ENCODE measurements at places on chromosomes 7 and 10.

DNA sequence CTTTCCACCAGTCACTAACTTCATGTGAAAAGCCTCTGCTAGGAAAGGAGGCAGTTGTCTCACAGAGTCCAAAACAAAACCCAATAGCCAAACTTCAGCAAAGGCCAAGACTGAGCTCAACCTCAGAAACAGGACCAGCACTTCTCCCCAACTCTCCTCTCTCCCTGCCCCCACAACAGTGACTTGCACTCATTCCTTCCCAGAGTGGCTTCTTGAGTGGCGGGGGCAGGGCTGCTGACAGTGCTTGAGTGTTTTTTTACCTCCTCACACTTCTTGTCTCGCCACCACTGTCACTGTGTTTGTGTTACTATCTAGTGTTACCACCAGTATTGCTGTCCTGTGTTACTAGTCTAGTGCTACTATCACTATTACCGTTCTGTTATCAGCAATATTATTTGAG, 206.8 kb downstream of the KLF6 start:
- no peak for DNase-seq

DNA sequence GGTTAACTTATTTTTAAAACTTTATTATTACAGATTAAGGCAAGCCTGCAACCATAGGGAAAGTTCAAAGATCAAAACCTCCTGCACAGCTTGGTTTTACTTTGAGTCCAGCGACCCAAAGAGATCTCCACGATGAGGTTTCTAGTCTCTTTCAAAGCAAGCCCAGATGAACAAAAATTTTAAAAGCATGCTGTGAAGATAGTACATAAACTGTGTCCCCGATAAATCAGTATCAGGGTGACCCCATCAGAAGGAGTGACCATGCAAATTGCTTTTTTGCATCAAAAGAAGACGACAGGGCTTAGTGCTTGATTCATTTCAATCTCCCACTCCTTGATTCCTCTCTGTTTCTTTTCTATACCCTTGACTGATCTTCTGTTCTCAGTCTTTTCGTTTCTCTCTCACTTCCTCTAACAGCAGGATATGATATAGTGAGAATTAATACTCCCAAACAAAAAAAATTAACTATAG, 16.0 kb upstream of the DNTT start:
- no peak for DNase-seq

GRCh38 chr7:131285556-131285955, 42.1 kb upstream of the MKLN1 start:
- no peak for DNase-seq

DNA sequence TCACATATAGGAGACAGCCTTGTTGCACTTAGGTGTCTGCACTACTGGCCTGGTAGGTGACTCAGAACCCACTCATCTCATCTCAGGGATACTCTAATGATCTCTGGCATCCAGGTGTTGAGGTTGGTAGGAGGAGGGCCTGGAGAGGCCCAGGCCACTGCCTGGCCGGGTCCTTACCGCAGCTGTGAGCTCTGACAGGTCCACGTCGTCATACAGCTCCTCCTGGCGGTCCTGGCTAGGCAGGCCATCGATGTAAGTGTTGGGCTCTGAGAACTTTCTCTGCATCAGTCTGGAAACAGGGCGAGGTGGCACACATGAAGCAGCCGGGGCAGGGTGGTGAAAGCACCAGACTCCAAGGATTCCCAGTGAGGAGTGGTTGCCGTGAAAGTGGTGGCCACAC, 62.1 kb downstream of the VWA2 start:
- DNase-seq, result no peak

- DNase-seq, result no peak
These were observed 71.3 kb downstream of the CREB3L2 start for GRCh38 chr7:137930581-137930980.

DNA sequence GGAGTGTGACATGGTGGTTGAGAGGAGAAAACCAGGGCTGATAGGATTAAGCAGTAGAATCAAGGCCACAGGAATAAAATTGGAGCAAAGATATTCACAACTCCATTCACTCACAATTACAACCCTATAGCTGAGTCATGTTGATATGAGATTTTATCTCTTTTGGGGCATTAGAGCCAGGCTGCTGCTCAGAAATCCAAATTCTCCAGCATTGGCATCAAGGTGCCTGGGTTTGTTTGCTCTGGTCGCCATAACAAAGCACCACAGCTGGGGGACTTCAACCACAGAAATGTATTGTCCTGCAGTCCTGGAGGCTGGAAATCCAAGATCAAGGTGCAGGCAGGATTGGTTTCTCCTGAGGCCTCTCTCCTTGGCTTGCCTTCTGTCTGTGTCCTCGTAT, 52.5 kb upstream of the GRB10 start:
- DNase-seq, result no peak

DNA sequence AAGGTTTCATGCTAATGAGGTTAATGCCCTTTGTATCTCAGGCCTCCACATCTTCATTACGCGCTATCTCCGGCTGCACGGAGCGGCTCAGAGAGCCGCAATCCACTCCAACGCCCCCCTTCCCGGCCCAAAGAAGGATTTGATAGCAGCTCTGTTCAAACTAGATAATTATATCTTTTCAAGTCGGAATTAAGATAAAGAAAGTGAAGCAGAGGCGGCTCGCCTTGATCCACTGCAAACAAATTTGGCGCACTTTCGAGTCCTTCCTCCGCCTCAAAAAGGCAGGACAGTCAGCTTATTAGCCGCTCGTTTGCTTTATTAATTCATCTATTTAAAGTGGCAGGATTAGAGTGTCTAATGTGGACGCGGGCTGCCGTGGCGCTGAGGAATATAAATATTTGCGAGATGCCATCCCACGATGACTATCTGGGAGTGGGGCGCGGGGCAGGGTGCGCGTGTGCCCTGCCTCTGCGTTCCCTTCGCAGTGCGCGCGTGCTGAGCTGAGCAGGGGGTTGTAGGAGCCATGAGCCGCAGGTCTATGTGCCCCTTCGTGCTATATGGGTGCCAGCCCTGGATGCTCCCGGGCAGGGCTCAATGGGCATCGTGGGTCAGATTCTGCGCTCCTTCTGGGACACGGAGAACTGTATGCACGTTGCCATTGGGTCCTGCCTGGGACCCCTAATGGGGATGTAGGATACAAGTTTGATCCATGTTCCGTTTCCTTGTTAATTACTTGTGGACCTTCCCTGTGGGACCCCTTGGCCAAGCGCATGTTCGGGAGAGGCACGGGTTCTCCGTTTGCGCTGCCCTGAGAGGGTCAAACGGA, 9.0 kb downstream of the EMX2 start:
- no peak for DNase-seq

DNA sequence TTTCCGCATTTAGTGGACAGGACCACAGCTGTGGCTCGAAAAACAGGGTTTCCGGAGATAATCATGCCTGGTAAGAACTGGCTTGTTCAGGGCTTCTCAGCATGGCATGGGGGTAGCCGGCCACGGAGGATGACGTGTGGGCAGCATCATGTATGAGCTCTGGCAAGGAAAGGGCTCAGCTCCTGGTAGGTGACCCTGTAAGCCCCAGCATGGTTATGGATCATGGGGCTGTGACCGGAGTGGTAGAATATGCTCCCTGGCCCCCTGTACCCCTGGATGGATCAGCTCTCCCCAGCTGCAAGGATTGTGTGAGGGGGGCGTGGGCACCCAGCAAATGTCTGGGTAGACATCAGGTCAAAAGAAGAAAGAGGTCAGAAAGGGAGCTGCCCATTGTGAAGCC, 113.5 kb downstream of the DOCK1 start:
- no peak for DNase-seq

GRCh38 chr10:2993636-2994035, 73.7 kb upstream of the PFKP start:
- no peak for DNase-seq

DNA sequence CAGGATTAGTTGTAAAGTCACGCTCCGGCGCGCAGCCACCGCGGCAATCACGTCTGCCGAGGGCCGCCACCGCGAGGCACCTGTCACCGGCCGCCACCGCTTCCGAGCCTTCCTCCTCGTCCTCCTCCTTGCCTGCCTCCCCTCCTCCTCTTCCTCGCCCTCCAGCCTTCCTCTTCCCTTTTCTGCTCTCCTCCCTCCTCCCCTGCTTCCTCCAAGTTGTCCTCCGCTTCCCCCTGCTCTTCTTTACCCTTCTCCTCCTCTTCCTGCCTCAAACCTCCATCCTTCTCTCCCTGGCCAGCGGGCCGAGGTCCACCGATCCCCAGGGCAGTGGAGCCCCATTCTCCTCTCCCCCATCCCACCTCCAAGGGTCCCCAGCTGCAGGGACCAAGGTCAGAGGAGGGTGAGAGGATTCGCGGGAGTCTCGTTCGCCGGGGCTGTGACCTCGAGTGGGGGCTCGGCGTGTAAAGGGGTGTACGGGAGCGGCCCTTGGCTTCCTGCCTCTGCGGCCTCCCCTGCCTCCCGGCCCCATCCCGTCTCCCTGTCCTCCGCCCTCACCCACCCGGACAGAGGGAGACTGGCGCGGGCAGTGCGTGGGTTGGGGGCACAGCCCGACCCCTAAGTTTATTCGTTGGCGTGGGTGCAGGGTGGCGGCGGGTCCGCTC, 89.5 kb upstream of the PAX2 start:
- DNase-seq, result no peak

GRCh38 chr7:94633687-94634086, 22.2 kb downstream of the SGCE start:
- DNase-seq, result no peak

- DNase-seq, result peak; percentile 3
These were observed 626 bp downstream of the PRPF18 start for GRCh38 chr10:13587391-13587790.

DNA sequence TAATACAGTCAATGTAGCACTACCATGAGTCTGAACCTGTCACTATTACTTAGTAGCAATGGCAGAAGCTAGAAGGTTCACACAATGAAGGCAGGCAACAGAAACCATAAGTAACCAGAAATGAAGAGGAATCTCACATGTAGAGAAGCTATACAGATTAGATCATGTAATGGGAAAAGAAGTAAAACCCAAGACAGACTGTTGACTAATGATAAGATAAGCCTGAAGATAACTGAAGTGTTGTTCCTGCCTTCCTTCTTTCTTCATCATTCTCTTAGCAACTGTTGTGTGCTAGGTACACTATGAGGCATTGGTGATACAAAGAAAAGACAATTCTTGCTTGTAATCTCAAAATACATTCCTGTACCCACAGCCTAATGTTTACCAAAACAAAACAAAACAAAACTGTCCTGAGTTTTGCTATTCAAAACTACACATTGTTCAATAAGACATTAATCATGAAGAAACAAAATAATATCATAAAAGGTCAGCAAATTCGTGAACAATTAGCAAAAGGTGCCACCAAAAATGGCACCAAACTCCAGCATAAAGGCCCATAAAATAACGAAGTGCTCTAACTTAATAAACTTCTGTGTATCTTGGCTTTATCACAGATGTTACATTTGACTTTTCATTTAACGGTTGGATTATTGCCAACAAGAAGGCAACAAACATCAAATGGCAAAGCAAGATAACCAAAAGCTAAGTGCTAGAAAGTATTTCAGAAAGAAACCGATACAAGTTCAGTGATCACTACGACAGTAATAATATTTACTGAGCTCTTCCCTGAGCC, 27.1 kb downstream of the ZNF800 start:
- DNase-seq, result no peak

GRCh38 chr10:42519761-42520460, 118.5 kb downstream of the ZNF33B start:
- no peak for DNase-seq

GRCh38 chr10:91340613-91341362, 69.4 kb upstream of the HECTD2 start:
- peak; percentile 74 for DNase-seq

DNA sequence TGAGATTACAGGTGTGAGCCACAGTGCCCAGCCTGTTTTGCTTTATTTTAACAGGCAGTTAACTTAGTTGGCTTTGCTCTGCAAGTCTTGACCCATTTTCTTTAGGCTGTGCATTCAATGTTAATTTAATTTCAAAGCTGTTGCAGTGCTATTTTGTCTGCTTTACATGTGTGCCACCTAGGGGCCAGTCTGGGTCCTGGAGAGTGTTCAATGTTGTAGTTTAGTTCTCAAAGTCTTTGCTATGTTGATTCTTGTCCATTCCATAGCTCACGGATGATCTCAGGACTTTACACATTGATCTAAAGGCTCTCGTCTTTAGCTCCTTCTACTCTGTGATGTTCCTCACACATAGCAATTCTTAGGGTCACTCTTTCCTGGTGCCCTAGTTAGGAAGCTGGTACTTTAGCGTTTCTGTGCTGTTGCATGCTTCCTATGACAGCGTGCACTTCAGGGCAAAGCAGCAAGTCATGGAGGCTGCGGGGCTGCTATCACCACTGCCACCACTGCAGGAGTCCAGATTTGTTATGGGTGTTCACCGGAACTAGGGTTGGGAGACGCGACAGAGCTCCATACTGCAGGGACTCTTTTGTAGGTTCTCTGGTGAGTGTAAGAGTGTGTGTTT, 16.4 kb upstream of the ABCA13 start:
- peak; percentile 64 for DNase-seq

GRCh38 chr10:13969118-13969791, 361.5 kb downstream of the FRMD4A start:
- no peak for DNase-seq

GRCh38 chr7:38394660-38395059, 121.2 kb upstream of the TARP start:
- no peak for DNase-seq

- no peak for DNase-seq
These were observed 247.9 kb downstream of the BAMBI start for GRCh38 chr10:28925121-28925663.

DNA sequence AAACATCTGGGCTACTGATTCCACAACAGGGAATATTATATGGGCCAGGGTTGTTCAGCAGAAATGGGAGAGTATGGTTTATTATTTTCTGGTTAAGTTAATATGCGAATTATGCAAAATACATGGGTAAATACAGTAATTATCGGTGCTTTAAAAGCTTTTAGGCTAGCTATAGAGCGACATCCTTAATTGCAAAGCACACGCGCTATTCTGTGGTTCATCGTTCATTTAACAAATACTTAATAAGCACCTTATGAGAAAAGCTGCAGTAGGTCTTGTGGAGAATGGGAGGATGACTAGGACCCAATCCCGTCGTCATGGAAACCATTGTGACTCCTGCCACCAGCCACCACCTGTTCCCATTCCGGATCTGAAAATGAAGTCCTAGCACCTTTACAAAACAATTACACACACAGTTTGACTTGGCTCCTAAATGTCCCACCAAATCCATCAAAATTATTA, 623 bp upstream of the CEP41 start:
- DNase-seq, result peak; percentile 10

- DNase-seq, result no peak
These were observed 173.5 kb downstream of the KMT2E start for GRCh38 chr7:105187302-105188169.

DNA sequence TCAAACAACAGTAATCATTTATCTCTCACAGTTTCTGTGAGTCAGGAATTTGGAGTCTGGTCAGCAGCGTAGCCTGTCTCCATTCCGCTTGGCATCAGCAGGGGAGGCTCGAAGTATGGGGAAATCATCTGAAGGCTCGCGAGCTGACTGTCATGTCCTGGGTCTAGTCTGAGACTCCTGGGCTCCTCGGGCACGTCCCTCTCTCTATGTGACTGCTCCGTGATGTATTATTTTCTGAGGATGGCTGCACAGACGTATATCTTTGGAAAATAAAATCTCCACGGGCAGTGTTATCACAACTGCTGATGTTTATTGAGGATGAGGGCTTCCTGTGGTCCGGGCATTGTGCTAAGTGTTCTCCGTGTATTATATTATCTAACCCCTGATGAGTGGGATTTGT, 23.3 kb upstream of the PCGF5 start:
- DNase-seq, result no peak

- no peak for DNase-seq
These were observed 117.2 kb upstream of the SEMA3C start for GRCh38 chr7:81036057-81036456.

GRCh38 chr7:150949971-150950491, 28.1 kb downstream of the KCNH2 start:
- DNase-seq, result no peak

Measured in cardiac muscle cell (in vitro differentiated cells and primary cell).